ENCODE measurements at places on chromosomes 2 and 18. TPM values are rescaled to one million over a fixed set of nuclear protein-coding genes. Genes with fewer than 3 reads are reported as not detected.

The CYRIA gene
- 9.2 TPM for total RNA-seq

The FLACC1 gene
- total RNA-seq = 0.45 TPM

The CRYBA2 gene
- not detected for total RNA-seq

The UGT1A5 gene
- 0.35 TPM for total RNA-seq

The SCN9A gene
- 1.0 TPM for total RNA-seq

The SCYGR4 gene
- not detected for total RNA-seq

The B4GALT6 gene
- 6.9 TPM for total RNA-seq

The FOXD4L1 gene
- total RNA-seq = 0.20 TPM

The ALPI gene
- not detected for total RNA-seq

The GCG gene
- not detected for total RNA-seq

The NDC80 gene
- 13.7 TPM for total RNA-seq

- DNase-seq = no peak
Observed at GRCh38 chr2:161354106-161354505, 45.9 kb downstream of the PSMD14 start.

DNA sequence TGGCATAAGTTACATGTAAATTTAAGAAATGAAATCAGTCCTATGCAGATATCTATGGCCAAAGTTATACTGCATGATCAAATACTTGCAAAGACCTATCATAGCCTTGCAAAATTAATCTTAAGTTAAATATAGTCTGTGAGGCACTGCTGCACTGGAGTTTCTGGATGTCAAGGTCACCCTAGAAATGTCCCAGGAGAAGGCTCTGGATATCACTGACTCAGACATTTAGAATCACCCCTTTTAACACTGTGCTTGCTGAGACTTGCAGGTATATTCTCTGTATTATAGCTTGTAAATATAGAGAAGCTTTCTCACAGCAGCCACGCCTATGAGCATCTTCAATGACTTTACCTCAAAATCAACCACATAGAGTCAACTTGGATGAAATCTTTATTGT lies 51.5 kb downstream of the ETAA1 start:
- DNase-seq = no peak

- DNase-seq = no peak
Observed at GRCh38 chr2:210713122-210713521, 156.7 kb downstream of the CPS1 start.

GRCh38 chr2:40510304-40510703 lies 58.4 kb upstream of the SLC8A1 start:
- DNase-seq = no peak

GRCh38 chr18:42196651-42197050 lies 241.6 kb downstream of the PIK3C3 start:
- peak; percentile 86 for DNase-seq

- no peak for DNase-seq
Observed at GRCh38 chr2:182422864-182423263, 4.0 kb downstream of the PDE1A start.

GRCh38 chr2:120330946-120331822 lies 14.8 kb upstream of the INHBB start:
- DNase-seq = no peak

GRCh38 chr18:10454681-10455557 lies 484 bp downstream of the APCDD1 start:
- no peak for DNase-seq

DNA sequence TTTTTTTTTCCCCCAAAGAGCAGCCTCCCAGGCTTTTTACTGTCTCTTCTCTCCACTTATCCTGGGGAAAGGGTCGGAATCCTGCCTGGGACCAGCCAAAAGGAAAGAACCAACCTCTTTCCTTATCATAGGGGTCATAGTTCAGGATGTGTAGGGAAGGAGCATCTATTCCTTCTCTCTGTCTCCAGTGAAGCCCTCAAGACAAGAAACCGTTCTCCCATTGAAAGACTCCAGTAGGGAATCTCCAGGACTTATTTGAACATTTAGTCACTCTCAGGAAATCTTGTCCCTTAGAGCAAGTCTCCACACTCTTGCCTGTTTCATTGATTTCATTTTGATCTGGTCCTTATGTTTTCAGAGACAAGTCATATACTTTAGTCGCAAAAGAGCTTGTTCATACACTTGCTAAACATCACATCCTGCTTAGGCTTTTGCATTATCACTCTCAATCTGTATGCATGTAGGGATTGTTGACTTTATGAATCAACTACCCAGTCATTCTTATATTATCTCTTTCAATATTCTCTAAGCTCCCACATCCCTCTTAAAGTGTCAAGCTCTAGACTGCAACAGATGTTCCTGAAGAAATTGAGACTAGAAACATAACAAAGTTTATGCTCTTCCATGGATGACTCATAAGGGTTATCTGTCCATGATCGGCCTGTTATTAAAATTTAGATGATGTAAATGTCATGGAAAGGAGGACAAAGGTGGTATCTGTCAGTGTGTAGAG lies 116.2 kb upstream of the ST6GAL2 start:
- DNase-seq = no peak

DNA sequence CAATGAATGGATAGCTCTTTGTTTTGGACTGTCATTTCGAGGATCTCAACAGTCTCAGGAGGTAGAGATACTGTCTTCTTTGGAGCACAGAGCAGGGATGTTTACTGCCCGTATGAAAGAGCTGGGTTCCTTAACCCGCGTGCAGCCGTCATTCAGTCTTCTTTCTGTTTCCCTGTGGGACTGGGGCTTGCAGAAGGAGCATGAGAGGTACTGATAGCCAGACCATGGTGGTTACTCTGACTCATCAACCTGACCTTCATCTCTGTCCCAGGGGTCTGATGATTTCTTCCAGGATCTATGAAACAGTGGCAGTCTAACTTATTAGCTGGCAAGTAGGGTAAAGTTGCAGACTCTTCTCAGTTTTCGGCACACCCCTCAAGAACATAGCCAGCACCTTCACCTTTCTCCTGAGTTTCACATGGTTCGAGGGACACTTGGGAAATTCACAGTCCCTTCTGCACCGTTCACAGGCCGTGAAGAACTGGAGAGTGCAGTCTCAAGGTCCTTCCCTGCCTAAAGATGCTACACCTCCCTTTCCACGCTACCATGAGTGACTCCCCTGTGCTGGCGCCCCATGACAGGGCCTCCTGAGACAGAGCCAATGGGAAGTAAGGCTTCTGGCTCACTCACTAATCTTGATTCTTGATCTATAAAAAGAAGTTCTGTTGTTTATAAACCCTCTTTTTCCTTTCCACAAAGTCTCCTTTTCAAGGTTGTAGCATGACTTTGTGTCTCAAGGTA lies 226.2 kb downstream of the MC4R start:
- no peak for DNase-seq

DNA sequence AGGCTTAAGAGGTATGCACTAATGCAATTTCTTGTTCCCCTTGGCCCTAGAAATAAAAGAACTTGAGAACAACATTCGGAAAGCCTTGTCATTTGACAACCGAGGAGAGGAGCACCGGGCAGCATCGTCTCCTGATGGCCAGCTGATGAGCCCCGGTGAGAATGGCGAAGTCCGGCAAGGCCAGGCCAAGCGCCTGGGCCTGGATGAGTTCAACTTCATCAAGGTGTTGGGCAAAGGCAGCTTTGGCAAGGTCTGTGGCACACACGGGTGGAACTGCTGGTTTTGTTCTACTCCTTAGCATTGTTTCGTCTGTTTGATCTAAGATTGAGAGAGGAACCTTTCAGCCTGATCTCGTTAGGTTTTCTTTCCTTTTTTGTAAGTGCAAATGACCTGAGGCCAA lies 289.8 kb upstream of the EPAS1 start:
- DNase-seq = no peak

DNA sequence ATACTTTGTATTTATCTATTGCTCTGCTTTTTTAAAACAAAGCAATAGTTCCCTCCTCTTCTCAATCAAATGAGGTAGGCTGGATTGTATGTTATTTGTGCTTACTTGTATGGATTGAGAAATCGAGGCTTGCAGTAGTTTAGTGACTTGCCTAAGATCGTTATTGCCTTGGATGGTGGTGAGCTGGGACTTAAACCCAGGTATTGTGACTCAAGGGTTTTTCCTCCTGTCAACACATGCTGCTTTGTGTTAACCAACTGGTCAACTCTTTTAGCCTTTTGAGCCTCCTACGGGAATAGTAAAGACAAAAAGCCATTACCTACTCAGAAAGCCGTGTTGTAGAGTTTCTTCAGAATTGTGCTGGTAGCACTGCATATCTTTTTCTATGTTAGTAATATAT lies 95.2 kb upstream of the THUMPD2 start:
- DNase-seq = no peak

DNA sequence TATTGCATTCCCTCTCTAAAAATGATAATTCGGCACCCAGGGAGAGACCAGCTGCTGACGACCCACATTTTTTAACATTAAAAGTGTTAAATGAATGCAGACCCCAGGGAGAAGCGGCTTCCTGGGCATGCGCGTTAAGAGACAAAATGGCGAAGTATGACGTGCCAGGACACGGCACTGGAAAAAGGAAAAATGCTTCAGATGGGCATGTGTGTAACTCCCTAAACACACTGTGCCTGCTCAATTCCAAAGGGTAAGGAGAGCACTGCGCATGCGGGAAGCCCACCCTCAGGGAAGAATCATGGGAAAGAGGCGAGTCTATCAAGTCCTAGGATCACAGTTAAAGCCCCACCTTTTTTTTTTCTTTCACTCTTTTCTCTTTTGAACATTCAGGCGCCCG lies 58.1 kb downstream of the CYP26B1 start:
- no peak for DNase-seq

DNA sequence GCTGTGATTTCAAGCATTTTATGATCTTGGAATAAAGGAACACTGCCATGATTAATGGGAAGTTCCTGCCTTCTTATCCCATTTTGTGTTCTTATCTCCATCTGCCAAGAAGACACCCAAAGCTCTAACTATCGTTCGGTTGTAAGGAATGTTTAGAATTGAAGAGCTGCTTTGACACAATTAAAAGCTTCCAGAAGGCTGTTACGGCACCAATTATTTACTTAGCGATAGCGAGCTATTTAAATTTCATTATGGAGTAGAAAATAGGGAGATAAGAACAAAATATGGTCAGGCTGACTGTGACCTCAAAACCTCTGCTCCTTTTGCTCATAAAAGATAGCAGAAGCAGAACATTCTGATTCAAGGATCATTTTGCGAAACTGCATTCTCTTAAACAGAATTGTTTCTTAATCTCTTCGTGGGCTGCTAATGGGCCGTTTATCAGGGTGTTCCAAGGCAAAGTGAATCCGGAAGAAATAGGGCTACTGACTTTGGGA lies 101.6 kb downstream of the SLC4A3 start:
- no peak for DNase-seq

GRCh38 chr2:8030573-8031303 lies 651.1 kb upstream of the ID2 start:
- peak; percentile 22 for DNase-seq

DNA sequence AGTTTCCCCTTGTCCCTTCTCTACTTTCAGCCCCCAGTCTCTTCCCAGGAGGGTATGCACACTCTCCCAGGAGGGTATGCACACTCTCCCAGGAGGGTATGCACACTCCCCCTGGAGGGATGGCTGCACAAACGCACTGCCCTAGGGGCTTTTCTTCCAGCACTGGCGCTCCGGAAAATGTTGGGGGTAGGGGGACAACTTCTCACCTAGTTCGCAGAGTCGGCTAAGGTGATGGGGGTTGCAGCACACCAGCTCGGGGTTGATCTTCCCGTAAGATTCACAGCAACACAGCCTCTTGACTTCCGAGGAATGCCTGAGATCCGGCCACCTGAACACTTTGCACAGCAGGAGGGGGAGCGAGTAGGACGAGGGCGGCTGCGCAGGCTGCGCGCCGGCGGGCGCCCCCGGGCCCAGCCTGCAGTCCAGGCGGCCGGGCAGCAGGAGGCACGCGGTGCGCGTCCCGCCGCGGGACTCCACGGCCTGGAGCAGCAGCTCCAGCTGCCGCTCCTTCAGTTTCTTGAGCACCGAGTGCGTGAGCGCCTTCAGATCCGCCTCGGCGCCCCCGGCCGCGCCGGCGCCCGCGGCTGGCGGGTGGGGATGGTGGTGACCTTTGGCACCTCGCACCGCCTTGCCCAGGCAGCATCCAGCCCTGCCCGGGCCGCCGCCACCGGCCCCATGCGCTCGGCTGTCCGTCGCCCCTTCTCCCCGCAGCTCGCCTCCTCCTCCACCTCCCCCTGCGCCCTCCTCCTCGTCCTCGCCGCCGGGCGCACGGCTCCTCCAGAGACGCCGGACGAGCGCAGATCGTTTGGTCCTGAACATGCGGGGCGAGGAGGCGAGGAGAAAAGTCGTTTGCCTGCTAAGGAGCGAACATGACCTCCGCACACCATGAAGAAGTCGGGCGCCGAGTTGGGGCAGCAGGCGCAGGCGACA lies 894 bp downstream of the SMAD7 start:
- DNase-seq = no peak

DNA sequence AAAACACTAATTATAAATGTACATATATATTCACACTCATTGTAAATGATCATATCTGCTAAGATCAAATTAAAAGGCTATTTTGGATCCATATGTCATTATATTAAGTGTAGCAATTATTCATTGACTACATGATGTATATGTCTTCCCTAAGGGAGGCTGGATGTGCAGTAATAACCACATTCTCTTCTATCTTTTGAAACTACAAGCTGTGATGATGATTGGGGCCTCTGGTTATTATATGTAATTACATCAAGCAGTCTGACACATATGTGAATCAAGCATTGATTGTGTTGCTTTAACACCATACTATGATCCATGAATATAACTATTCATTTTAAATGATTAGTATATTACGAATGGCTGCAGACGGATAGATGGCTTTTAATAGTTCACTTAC lies 1973.4 kb downstream of the SUCLG1 start:
- no peak for DNase-seq

DNA sequence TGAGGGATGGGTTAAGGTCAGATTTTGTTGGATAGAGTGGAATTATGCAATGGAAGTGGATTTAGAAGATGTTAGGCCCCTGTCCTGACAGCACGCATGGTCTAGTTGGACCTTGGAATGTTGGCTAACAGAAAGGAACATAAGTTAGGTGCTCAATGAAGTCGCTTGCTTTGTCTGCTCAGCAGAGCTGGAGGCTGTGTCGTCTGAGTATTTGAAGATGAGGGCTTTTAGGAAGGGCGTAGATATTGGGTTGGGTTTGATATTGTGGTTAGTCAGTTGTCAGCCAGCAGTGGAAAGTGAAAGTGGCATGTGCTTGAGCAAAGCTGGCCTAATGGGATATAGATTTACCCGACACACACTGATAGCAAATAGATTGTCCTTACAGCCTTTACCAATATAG lies 239.3 kb downstream of the PRKCE start:
- DNase-seq = no peak

Data from renal cortical epithelial cell (primary cell).